ENCODE measurements at places on chromosomes 4 and X.

- DNase-seq: no peak
Observed at GRCh38 chrX:21840193-21840545, 752 bp downstream of the MBTPS2 start.

DNA sequence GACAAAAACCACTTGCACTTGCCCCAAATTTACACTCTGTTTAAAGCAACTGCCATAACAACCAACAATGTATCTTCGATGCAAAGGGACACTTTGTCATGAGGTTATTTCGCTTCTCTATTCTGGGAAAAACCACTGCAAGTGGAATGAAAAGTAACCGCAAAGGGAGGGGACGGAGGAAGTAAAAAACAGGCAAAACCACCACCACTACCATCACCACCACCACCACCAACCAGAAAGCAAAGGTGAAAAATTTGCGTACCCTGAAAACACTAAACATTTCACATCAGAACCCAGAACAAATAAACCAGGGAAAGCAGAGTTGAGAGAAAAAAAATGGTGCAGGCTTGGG lies 1.2 kb upstream of the N4BP2 start:
- no peak for DNase-seq

DNA sequence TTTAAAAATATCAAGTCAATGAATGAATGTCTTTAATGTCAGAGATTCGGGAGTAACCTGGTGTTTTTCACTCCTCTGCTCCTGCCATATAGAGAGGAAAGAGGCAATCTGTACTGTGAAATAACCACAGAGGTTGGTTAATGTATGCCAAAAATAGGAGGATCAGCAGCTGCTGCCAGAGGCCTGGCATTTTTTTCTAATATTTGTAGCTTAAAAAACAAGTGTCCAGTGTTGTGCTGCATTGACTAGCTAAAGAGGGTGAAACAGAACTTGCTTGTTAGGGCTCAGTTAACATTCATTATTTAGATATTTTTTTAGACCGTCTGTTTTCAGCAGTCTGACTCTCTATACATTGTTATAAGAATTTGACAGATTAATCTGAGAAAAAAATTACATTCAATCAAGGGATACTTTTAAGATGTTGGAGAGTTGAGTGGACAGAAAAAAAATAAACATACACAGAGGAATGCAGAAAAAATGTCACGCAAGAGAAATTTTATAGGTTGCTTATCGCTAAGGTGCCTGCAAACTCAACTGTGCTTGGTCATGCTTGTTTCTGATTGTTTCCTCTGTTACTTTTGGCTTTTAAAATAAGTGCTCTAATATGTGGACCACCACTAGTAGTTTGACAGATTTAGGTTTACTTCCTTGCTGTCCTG lies 392.3 kb upstream of the GALNT7 start:
- DNase-seq: no peak

DNA sequence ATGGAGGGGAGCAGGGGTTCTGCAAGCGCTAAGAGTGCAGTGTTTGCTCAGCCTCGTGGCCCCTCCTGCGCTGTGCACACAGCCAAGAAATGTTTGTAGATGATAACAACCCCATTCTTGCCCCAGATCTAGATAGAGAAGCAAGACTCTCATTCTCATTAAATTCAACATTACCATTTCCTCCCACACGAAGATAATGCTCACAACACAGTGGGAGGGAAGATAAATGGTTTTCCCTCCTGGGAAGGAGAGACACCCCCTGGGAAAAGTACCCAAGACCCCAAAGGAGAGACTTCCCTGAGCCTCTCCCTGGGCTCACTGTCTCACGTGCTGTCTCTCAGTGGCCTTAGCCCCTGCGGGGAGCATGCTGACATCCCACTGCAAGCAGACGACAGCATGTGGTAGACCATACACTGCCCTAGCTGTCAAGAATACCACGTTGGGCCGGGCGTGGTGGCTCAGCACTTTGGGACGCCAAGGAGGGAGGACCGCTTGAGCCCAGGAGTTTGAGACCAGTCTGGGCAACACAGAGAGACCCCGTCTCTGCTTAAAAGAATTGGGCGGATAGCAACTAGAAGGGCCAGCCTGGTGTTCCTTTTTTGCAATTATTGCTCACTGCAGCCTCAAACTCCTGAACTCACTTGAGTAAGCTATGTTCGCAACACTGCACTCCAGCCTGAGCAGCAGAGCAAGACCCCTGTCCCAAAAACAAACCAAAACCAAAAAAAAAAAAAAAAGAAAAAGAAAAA lies 34.9 kb upstream of the IQSEC2 start:
- no peak for DNase-seq

All from EH (cell line).